ENCODE measurements at places on chromosomes 1 and 21. TPM values are rescaled to one million over a fixed set of nuclear protein-coding genes. Genes with fewer than 3 reads are reported as not detected.

Gene COL9A2
- total RNA-seq = 9.3 TPM

Gene ANGEL2
- total RNA-seq = 35.4 TPM

Gene LRRC8C
- total RNA-seq = 2.2 TPM

Gene SYNJ1
- total RNA-seq = 3.3 TPM

Gene SMIM34
- not detected for total RNA-seq

Gene ST6GALNAC5
- 0.24 TPM for total RNA-seq

Measured in PC-9 (cell line).